ENCODE measurements at places on chromosomes 11 and 22.

DNA sequence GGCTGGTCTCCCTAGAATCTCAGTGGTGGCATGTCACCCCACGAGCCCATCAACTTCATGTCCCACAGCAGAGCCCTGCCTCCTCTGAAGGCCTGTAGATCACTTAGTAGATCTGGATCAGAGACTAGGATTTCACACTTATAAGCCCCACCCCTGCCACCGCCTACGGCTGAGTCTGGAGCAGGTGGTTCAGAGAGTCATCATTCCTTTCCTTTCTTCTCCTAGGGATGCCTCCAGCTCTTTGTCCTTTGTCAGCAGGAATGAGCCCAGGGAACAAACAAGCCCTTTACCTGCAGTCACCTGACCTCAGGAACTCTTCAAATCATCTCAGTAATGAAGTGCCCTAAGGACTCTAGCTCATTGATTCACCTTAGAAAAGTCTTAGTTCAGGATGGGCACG, 37.8 kb downstream of the SCGB1A1 start:
- no peak for DNase-seq

DNA sequence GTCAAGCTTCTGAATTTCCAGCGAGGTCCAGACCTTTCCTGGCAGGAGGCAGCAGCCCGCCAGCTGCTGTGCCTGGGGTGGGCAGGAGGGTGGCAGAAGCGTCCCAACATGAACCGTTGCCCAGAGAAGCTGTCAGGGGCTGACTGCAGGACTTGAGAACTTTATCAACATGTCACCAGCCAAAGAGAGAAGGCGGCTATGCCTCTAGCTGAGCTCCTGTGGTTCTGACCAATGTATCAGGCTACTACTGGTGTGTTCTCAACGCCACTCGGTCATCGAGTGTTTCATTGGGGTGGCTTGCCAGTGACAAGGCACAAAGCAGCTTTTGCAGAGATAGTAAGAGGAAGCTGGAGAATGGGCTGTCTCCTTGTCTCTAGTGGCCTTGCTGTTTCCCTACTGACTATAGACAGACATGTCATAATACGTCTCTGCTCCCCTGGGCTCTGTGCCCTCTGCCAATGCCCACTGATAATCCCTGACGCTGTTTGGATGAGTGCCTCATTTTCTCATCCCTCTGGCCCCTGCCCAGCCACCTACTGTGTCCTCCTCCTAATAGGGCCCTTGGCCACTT, 17.6 kb upstream of the ASCC2 start:
- DNase-seq: no peak

DNA sequence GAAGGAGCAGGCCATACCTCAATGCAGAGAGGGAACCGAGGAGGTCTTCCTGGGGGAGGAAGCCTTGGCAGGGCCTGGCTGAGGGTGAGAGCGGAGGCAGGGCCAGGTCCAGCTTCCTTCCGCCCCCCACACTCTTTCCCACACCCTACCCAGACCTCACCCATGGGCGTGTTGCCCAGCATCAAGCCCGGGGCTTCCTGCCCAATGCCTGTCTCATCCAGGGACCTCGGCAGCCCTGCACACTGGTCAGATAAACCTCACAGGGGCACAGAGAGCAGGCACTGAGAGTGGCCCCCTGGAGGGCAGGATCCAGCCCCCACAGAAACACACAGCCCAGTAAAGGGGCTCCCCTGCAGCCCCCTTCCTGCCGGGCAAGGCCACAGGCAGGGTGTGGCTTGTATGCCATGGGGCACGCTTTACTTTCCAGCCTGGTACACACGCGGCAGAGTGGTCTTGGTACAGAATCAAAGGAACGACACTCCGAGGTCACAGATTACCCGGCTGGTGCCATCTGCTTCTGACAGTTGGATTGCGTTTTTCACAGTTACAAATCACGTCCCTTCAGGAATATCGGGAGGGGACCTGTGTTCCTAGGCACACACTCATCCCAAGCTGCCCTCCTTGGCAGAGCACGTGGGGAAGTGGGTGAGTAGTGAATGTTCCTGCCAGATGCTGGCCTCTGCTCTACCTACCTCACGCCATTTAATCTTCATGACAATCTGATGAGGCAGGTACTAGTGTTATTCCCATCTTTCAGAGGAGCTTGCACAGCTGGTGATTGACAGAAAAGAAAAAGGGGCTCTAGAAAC, 20.0 kb upstream of the CD5 start:
- DNase-seq: no peak

DNA sequence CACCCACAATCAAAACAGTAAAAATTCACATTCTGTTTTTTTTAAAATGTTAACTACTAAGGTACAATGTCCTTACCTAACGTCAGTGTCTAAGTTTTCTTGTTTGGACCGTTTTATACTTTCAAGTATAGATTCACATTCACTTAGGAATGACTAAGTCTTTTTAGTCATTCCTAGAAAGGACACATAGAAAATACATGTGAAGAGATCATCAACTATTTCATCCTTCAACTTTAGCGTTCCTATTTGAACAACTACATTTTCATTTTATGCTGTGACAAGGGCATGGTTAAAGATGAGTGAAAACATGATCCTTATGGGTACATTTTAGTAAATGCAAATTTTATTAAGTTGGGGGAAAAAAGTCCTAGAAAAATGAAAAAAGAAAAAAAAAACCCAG, 62.8 kb downstream of the DDX10 start:
- DNase-seq: no peak
